ENCODE measurements at places on chromosomes 12 and 14.

DNA sequence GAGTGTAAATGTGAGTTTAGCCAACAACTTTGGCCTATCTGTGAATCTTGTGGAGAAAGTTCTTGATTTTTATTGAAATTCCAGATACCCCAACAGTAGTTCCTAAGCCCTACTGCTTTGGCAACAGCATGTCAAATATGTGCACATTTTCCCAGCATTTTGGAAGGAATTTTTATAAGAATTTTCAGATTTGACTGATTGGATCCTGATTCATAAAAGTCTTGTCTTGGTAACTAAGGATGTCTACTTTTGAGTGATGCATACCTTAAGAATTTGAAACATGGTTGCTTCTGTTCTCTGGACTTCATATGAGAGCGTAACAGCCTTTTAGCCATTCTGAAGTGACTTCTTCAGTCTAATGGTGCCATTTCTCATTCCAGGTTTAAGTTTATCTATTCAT is 106.7 kb downstream of the ANO4 start:
- DNase-seq, result no peak

DNA sequence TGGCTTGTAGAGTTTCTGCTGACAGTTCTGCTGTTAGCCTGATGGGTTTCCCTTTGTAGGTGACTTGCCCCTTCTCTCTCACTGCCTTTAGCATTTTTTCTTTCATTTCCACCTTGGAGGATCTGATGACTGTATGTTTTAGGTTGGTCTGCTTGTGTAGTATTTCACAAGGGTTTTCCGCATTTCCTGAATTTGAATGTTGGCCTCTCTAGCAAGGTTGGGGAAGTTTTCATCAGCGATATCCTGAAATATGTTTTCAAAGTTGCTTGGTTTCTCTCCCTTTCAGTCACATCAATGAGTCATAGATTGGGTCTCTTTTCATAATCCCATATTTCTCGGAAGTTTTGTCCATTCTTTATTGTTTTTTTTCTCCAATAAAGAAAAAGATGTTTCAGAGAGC is 11.4 kb downstream of the NOPCHAP1 start:
- no peak for DNase-seq

DNA sequence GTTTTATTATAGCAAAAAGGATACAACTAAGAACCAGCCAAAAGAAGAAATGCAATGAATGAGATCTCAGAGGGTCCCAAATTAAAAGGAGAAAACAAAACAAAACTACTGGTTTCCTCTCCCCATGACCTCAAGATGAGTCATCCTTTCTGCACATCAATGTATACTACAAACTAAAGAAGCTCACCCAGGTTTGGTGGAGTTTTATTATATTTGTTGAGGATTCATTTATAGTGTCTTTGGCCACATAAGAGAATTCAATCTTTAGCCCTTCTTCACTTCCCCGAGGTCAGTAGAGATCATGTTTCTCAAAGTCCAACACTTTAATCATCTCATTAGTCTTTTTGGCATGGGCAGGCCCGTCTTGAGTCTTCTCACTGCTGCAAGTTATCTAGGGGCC is 210.6 kb downstream of the SLC6A15 start:
- no peak for DNase-seq

DNA sequence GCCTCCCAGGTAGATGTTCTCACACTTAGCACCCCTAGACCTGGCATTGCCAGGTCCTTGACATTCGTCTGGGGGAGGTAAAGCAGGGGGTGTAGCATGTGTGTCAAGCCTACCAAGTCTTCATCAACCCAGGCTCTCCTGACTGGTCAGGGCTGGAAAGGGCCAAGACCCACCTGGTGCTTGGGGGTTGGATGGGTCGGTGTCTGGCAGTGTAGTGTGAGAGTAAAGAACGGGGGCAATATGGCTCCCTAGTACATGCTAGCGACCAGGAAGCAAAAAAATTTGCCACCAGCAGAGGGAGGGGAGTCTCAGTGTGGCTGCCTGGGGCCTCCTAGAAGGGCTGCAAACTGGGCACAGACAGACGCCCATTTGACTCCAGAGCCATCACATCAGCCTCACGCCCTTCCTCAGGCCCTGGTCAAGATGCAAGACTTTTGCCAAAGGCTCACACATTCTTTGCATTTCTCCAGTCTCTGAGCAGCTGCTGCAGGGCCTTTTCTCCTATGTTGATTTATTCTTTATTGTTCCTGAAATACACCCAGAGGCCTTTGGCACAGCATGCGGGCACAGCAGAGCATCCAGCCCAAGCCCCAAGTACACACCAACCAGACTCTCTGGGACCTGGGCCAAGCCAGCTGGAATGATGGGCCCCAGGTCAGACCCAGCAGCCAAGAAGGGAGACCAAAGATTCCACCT is 38.3 kb upstream of the PNMA1 start:
- peak; percentile 41 for DNase-seq

- DNase-seq, result peak; percentile 5
Measured at GRCh38 chr12:51922762-51923505, 15.6 kb downstream of the ACVRL1 start.

DNA sequence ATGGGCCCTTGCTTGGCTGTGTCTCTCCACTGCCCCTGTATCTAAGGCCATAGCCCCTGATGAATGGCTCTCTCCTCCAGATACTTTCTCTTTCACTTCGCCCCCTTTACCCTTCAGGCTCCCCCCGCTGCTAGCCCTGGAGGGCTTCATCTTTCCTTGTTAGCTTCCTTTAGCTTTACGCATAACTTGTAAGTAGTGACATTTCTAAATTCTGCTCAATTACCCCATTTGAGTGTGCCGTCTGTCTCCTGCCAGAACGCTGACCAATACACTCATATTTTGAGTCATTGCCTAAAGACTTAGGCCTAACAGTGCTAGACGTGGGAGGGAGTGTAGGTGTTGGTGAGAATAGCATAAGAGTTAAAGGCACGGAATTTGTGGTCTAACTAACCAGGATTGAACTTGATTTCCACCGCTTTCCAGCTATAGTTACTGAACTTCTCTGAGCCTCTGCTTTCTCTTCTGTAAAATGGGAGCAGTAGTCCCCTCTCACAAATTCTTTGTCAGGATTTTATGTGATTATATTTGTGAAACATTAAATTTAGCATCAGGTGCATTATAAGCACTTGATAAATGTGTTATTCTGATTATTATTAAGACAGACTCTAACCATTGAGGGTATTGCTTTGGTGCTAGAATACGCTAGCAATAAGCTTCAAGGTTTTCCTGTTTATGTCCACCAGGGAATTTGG is 129.3 kb downstream of the ZFP36L1 start:
- DNase-seq, result no peak
